ENCODE measurements at places on chromosomes 2 and 18. TPM values are rescaled to one million over a fixed set of nuclear protein-coding genes. Genes with fewer than 3 reads are reported as not detected.

DNA sequence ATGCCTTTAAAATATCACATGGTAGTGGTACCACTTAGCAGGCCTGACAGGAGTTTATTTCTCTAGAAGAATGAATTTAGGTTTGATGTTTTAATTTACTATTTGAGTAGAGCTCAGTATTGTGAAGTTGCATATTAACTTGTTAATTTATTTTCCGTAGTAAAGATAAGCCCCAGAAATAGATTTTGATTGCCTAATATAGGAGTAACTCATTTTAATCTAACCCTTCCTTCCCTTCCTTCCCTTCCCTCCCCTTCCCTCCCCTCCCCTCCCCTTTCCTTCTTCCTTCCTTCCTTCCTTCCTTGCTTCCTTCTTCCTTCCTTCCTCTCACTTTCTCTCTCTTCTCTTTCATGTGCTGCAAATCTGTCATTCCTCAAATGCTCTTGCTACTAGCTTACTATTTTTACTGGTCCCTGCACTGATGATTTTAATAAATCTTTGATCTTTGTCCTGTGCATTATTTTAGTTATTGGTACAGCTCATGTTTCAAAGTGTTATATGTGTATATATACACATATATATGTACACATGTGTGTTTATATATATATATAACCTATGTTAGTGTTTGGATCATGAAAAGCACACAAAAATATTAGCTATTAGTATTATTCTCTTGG is 862.6 kb upstream of the CNTNAP5 start:
- no peak for DNase-seq
- H3K4me1 ChIP-seq: no peaks in the 10 kb centered on the region
- H3K36me3 ChIP-seq: no peaks in the 10 kb centered on the region
- H3K27me3 ChIP-seq: no peaks in the 10 kb centered on the region
- no peak overlapping the region for H3K4me3 ChIP-seq

DNA sequence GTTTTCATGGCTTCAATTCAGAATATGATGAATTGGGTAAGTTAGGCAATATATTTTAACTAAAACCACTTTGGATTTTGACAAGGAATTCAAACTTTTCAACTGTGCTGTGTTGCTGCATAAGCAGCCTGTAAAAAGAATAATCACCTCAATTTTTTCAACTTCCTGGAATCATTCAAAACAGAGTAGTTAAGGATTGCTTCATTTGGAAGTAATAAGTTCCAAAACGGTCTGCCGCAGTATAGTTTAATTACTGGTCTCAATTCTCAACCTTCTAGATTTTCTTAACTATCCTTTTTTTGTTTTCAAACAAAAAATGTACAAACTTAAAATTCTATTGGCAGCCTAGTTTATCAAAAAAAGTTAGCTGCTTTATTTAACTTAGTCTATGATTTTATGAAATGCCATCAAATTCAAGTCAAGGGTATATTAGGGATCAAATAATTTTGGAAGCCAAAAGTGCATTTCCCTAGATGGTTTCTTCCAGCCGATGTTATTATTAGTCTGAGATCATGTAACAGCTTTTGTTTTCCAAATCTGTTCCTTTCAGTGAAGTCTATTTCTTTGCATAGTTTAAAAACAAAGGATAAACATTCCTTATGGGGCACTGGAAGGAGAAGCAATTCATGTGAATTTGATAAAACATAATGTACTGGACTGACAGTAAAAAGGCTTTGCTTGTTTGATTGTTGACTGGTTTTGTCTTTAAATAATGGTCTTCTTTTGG is 76.1 kb upstream of the ETAA1 start:
- no peak overlapping the region for H3K27ac ChIP-seq
- no peaks in the 10 kb centered on the region for H3K4me1 ChIP-seq
- H3K27me3 ChIP-seq: peaks cover 4% of the 10 kb centered on the region
- no peak for DNase-seq
- no peaks in the 10 kb centered on the region for H3K36me3 ChIP-seq

DNA sequence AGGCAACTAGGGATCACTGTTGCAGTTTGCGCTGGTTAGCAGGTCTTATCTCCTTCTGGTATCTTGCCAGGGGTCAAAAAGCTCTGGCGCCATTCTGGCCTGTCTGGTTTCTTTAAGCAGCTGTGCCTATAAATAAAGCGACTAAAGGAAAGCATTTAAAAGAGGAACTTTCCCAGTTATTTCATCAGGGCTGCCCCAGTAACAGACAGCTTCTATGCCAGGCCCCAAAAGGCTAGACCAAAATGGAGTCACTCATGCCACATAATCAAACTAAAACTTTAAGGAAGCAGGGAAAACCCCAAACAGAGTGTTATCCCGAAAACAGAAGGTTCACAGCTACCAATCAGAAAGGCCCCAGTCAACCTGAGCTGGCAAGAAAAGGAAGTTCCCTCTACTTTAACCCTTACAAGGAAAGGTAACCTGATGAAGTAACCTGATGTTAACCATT is 41.2 kb upstream of the HNRNPA3 start:
- H3K27me3 ChIP-seq: no peaks in the 10 kb centered on the region
- no peak for DNase-seq
- no peaks in the 10 kb centered on the region for H3K36me3 ChIP-seq
- no peak overlapping the region for H3K27ac ChIP-seq

SCYGR4 gene
- not detected for total RNA-seq

LAMA3 gene
- 0.42 TPM for total RNA-seq

GRCh38 chr2:1546901-1547300 is 133.6 kb downstream of the TPO start:
- DNase-seq: no peak
- H3K27me3 ChIP-seq: no peaks in the 10 kb centered on the region
- H3K27ac ChIP-seq: no peak overlapping the region

SP3 gene
- total RNA-seq: 86.8 TPM

LHCGR gene
- total RNA-seq: not detected

GRCh38 chr2:109342256-109342850 is 213.3 kb downstream of the SH3RF3 start:
- no peak overlapping the region for H3K27ac ChIP-seq
- no peak for DNase-seq
- no peaks in the 10 kb centered on the region for H3K36me3 ChIP-seq
- H3K4me3 ChIP-seq: no peak overlapping the region

DNA sequence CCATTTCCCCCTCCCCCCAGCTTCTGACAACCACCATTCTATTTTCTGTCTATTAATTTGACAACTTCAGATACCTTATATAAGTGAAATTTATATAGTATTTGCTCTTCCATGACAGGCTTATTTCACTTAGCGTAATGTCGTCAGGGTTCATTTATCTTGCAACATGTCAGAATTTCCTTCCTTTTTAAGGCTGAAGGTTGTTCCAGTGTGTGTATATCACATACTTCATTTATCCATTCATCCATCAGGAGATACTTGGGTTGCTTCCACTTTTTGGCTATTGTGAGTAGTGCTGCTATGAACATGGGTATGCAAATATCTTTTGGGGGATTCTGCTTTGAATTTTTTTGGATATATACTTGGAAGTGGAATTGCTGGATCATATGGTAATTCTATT is 7.4 kb downstream of the BCL2L11 start:
- peaks cover 3% of the 10 kb centered on the region for H3K27me3 ChIP-seq
- peaks cover 40% of the 10 kb centered on the region for H3K4me1 ChIP-seq
- no peak overlapping the region for H3K4me3 ChIP-seq
- peaks cover 62% of the 10 kb centered on the region for H3K36me3 ChIP-seq
- H3K27ac ChIP-seq: no peak overlapping the region

FBXO48 gene
- total RNA-seq: 1.5 TPM

DNA sequence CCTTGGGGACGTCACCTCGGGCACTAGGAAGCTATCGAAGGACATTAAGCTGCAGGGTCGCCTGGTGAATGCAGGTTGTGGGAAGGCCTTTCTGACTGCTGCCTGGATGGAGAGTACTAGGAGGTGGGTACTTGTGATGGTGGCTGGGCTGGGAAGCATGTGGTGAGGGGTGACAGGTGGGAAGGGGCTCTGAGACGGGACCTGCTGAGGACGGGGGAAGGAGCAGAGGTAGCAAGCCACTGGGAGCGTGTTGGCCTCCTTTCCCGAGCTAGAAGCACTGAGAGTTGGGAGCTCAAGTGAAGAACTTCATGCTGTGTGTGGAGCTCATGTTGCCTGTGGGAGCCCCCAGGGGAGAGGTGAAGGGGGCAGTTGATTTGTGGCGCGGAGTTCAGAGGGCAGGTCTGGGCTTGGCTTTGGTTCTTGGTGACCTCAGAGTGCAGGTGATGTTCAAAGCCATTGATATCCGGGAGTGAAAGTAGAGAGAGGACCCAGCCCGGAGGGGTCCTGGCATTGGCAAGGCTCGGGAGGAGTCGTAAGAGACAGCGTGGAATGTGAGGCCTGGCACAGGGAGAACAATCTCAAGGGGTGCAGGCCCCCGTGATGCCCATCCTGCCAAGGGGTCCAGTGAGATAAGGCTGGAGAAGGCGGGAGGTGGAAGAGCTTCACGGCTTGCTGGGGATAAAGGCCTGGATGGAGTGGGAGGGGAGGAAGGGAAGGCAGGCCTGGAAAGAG is 13.2 kb downstream of the MROH2A start:
- no peaks in the 10 kb centered on the region for H3K4me1 ChIP-seq
- no peak overlapping the region for H3K4me3 ChIP-seq
- no peaks in the 10 kb centered on the region for H3K36me3 ChIP-seq
- no peak overlapping the region for H3K27ac ChIP-seq
- H3K27me3 ChIP-seq: peaks cover 2% of the 10 kb centered on the region

DNA sequence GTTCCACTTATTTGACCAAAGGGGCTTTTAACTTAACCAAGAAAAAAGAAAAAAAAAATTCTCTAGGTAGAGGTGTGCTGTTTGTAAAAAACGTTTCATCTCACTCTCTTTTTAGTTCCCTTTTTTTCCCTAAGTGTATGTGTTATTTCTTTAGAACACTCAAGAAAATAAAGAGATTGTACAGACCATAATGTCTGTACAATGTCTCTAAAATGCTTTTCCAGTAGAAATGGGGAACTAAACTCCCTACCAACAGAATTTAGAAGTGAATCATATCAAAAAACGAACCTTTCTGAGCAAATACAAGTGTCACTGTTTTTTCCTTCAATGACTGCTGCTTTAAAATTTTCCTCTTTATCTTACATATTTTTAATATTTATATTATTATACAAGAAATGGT is 72.0 kb downstream of the CDH7 start:
- H3K36me3 ChIP-seq: no peaks in the 10 kb centered on the region
- H3K27me3 ChIP-seq: no peaks in the 10 kb centered on the region
- H3K4me3 ChIP-seq: no peak overlapping the region
- no peaks in the 10 kb centered on the region for H3K4me1 ChIP-seq

DNA sequence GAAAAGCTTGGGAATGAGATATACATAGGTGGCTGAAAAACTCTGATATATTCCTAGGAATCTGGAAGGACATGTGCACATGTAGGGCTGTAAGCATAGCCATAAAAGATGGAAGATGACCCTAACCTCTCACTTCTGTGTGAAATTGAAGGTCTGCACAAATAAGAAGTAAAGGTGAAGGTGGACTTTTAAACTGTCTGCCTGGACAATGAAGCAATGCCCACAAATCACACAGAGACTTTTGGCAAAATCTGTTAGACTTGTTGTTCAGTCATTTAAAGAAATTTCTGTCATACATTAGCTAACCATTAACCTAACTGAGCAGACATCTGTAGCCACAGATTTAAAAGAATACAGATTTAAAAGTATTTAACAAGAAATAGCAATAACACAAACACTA is 65.3 kb upstream of the CCDC178 start:
- no peaks in the 10 kb centered on the region for H3K4me1 ChIP-seq
- no peak overlapping the region for H3K4me3 ChIP-seq
- H3K36me3 ChIP-seq: no peaks in the 10 kb centered on the region
- no peak for DNase-seq

GRCh38 chr2:220930271-220931076 is 641.6 kb downstream of the EPHA4 start:
- no peaks in the 10 kb centered on the region for H3K27me3 ChIP-seq
- H3K36me3 ChIP-seq: peaks cover 5% of the 10 kb centered on the region
- no peak overlapping the region for H3K27ac ChIP-seq
- H3K4me3 ChIP-seq: no peak overlapping the region

MEIS1 gene
- total RNA-seq: not detected

GTF2A1L gene
- not detected for total RNA-seq
